ENCODE measurements at places on chromosomes 2 and 18. TPM values are rescaled to one million over a fixed set of nuclear protein-coding genes. Genes with fewer than 3 reads are reported as not detected.

Gene GMPPA
- 55.5 TPM for total RNA-seq

Gene IL36B
- not detected for total RNA-seq

DNA sequence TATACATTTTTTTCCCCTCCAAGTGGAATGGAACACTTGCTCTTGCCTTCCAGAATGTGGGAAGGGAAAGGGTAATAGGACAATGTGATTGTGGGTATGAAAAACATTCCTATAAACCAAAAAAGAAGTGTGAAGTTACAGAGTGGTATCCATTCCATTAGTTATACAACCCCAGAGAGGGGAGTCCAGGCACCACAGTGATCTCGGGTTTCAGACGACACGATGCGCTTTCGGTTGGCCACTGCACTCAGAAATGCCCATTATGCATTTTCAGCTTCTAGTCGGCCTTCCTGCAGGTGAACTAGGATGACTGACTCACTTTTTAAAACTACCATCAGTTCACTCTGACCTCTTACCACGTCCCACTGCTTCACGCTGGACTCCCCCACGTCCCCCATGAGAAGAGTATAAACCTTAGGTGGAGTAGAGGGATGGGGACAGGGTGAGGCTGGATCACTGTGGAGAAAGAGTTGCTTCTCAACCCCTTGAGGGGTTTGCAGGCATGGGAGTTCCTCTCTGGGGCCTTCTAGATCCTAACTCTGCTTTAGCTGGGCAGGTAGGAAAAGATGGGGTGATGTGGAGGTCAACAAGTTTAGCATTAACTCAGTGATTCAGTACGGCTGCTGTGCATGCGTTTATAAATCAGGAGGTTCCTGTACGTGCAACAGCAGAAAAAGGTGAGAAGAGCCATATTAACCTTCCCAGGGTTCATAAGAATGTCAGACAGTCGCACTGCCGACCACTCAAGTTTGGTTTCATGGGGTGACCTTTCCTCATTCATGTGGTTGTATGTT lies 50.5 kb downstream of the ZNF532 start:
- DNase-seq: no peak

Gene PSTPIP2
- 29.5 TPM for total RNA-seq

GRCh38 chr18:3360211-3360610 lies 89.8 kb upstream of the TGIF1 start:
- DNase-seq: no peak

DNA sequence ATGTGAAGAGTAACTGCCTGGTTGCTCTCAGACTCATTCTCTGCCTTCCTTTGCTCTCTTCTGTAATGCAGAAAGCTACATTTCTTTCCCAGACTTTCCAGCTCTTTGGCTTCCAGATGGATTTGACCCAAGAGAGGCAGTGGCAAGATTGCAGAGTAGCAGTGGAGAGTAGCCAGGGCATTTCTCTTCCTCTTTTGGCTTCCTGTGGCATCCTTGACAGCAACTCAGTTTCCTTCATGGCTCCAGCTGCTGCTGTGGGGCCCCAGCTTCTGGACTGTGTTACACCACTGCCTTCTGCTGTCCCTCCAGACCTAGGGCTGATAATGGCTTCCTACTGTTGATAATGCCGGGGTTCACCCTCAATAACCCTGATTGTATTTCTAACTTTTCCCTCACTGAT lies 469.4 kb upstream of the SPRED2 start:
- DNase-seq: no peak

Measured in natural killer cell treated with Interleukin-12 subunit alpha and Interleukin-12 subunit beta and Interleukin-15 and Interleukin-18, amount 100 ng/mL, for 72 hours (primary cell).